CD4-positive, alpha-beta memory T cell (primary cell): ENCODE measurements at places on chromosomes 16 and 17.

- no peaks in the 10 kb centered on the region for H3K4me1 ChIP-seq
- H3K36me3 ChIP-seq = no peaks in the 10 kb centered on the region
- no peak for DNase-seq
- H3K4me3 ChIP-seq = no peak overlapping the region
- no peaks in the 10 kb centered on the region for H3K27me3 ChIP-seq
- no peak overlapping the region for H3K27ac ChIP-seq
Observed at GRCh38 chr17:75617218-75617617, 16.0 kb upstream of the SMIM5 start.

DNA sequence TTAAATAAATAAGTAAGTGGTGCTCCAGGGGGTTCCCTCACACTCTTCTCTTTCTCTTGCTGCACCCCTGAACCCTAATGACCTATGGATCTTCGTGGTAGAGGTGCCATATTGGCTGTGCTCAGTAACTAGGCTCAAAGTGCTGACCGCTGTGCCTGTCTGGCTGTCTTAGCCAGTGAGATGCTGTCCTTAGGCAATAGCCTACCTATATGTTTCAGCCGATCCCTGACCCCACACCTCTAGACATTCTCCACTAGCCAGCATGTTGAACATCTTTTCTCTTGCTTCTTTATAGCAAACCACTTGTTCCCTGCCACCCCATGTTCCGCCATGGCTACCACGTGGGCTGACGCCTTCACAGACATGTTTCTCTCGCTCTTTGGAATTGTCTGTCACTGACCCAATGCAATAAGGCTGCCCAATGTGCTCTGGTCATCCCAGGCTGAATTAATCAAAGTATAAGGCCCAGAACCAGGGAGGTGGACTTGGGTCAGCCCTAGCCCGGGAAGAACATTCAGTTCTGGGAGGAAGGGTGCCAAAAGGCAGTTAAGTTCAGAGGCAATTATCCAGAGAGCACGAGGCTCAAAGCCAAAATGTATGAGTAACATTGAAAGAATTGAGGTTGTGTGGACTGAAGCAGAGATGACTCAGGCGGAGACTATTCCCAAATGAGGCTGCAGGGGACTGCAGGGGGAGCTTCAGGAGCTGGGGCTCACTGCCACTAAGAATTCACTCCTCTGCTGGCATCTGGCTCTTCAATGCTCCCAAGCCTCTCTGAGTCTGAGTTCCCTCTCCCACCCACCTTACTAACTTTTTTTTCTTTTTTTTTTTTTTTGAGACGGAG lies 28.7 kb upstream of the TNRC6A start:
- no peak overlapping the region for H3K27ac ChIP-seq
- H3K4me1 ChIP-seq = no peaks in the 10 kb centered on the region
- H3K27me3 ChIP-seq = no peaks in the 10 kb centered on the region
- H3K4me3 ChIP-seq = no peak overlapping the region

DNA sequence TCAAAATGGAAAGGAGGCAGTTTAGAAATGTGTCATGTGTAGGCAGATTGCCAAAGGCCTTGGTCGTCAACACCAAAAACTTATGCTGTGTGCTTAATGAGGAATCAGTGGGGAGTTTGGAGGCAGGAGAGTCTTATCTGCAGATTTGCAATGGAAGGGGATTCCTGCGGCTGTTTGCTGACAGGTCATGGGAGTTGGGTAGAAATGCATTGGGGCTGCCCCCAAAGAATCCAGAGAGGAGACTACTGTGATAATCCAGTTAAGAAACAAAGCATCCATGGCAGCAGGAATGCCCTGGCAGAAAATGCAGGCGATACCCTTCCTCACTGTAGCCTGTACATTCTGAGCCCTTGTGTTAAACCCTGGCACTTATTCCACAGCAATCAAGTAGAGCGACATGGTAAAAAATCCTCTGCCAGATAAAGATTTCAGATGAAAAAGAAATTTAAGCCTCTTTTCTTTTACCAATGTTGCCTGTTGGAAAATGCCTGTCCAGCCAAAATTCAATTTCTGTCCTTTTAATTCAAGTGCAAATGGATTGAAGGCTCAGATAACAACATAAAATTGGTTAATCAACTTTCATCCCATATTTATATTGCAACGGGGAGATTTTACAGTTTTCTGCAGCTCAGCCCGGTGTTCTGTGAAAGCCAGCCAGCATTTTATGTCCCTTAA lies 491.0 kb upstream of the CDH5 start:
- DNase-seq = no peak
- H3K27ac ChIP-seq = no peak overlapping the region
- no peaks in the 10 kb centered on the region for H3K27me3 ChIP-seq
- H3K36me3 ChIP-seq = no peaks in the 10 kb centered on the region
- no peak overlapping the region for H3K4me3 ChIP-seq

GRCh38 chr17:27551701-27552248 lies 79.2 kb upstream of the LGALS9 start:
- peaks cover 3% of the 10 kb centered on the region for H3K36me3 ChIP-seq
- H3K27ac ChIP-seq = no peak overlapping the region
- no peak for DNase-seq
- H3K4me1 ChIP-seq = no peaks in the 10 kb centered on the region
- H3K4me3 ChIP-seq = no peak overlapping the region
- no peaks in the 10 kb centered on the region for H3K27me3 ChIP-seq

DNA sequence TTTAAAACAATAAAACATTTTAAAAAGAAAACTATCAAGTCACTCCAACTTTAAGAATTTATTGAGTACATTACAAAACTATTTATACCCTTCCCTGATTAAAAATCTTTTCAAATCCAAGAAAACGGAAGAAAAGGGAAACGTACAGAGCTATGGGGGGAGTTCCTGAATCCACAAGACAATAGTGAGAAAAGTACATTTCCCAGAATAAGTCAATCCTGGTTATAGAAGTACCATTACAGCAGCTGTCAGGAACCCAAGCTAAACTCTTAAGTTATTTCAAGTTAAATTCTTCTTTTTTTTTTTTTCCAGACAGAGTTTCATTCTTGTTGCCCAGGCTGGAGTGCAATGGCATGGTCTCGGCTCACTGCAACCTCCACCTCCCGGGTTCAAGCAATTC lies 45.7 kb downstream of the SPOP start:
- H3K36me3 ChIP-seq = no peaks in the 10 kb centered on the region
- no peak overlapping the region for H3K4me3 ChIP-seq
- peaks cover 12% of the 10 kb centered on the region for H3K4me1 ChIP-seq
- H3K27me3 ChIP-seq = no peaks in the 10 kb centered on the region
